ENCODE measurements at places on chromosomes 1 and 21.

DNA sequence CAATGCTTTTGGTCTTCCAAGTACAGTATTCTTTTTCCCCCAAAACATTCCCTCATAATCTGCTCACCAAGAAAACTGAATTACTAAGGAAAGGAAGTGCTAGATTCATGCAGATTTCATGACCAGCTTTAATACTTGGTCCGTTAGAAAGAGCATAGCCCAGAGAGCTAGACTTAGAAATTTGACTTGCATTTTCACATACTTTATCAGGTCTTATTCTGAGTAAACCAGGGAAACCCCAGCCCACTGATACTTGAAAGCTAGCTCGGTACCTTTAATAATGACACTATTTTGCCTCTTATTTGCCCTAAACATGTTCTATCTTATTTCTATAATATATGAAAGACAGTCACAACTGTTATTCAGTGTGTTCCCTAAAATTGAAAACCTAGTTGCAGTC, 204.5 kb downstream of the TTLL7 start:
- DNase-seq: no peak

- no peak for DNase-seq
These were observed 13.9 kb upstream of the C2CD2 start for GRCh38 chr21:41967708-41968107.

DNA sequence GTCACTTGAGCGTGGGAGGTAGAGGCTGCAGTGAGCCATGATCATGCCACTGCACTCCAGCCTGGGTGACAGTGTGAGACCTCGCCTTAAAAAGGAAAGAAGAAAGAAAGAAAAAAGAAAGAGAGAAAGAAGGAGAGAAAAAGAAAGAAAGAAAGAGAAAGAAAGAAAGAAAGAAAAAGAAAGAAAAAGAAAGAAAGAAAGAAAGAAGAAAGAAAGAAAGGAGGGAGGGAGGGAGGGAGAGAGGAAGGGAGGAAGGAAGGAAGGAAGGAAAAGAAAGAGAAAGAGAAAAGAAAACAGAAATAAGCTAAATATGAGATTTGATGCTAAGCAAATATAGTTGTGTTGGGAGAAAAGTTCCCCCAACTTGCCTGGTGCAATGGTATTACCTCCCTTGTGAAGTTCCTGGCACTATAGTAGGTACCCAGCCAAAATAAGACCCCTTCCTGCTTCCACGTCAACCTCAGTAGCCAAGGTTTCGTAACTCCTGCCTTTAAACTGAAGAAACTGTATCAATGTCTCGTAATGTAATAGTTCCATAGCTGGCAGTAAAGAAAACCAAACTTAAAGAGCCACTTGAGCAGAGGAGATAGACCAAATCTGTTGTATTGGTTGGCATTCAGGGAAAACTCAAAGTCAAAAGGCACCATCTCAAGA, 88.1 kb upstream of the HNRNPU start:
- no peak for DNase-seq

DNA sequence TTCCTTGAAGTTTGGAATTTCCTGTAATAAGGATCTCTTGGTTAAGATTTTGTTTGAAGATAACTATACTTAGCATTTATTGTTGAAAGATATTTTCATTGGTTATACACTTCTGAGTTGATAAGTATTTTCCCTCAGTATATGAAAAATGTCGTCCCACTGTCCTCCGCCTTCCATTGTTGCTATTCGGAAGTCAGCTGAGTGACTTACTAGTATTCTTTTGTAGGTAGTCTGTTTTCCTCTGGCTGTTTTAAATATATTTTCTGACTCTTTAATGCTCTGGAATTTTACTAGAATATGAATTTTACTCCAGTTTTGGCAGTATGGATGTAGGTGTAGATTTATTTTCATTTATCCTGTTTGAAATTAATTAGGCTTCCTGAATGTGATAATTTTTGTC, 498.7 kb upstream of the NFIA start:
- DNase-seq: no peak

DNA sequence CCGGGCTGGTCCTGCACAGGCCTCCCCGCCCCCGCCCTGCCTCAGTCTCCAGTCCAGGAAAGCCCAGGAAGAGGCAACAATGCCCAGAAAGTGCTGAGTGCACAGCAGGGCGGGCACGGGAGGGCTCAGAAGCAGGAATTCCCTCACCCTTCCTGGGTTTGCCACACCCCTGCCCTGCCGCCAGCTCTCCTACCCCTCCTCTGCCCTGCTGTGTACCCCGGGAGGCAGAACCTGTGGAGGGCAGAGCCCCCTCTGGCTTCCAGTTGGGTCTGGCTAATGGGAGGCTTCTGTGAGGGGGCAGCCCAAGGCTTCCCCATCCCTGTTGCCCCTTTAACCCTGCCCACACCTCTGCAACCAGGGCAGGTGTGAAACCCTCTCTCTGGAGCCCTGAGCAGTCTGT, 47.5 kb upstream of the CSF3R start:
- DNase-seq: no peak

- peak; percentile 73 for DNase-seq
These were observed 66.4 kb downstream of the LUZP1 start for GRCh38 chr1:23102289-23102688.

- no peak for DNase-seq
These were observed 39.5 kb upstream of the EDARADD start for GRCh38 chr1:236354330-236355147.

- peak; percentile 16 for DNase-seq
These were observed 569 bp downstream of the TRABD2B start for GRCh38 chr1:47996406-47997226.
